Kidney glomerular epithelial cell (primary cell): ENCODE measurements at places on chromosomes 1 and 21.

GRCh38 chr1:152743371-152744145 lies 14.3 kb upstream of the KPRP start:
- no peak for DNase-seq

DNA sequence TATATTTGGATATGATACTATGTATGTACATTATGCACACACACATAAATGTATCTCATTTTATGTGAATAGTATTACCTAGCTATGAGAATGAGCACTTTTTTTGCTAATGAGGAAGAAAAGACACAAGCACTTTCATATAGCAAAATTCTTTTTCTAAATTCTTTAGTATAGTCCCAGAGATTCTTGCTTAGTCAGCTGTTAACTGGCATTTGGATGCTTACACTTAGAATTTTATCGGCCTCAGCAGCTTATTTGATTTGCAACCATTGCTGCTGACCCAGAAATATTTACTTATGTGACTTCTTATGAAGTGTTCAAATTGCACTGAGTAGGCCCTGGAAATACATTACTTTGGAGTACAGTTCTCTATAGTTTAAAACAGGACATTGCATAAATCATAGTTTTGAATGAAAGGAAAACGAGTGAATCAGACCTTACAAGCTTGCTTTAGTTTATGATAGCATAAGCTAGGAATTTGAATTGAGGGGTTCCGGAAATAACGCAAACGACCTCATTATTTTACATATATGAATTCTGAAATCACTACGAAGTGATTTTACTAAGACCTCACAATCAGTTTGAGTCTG lies 653.9 kb upstream of the NEGR1 start:
- DNase-seq = no peak

GRCh38 chr1:117928881-117929342 lies 509 bp downstream of the GDAP2 start:
- no peak for DNase-seq

DNA sequence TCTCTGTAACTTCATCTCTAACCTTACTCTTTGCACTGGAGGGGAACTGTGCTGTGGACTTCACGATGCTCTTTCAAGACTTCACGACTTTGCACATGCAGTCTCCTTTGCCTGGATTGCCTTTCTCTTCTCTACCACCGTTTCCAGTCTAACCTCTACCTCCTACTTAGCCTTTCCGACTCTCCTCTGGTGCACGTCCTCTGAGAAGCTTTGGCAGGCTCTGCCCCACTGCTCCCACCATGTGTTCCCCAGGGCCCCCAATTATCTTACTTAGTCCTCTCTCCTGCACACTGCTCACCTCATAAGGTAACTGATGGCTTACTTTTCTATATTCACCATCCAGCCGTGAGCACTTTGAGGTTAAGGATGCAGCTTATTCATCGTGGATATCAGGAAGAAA lies 101.7 kb upstream of the GJB5 start:
- DNase-seq = no peak

- DNase-seq = no peak
Observed at GRCh38 chr1:15758343-15758931, at the start of gene FBLIM1. TSS of gene FBLIM1 (plus strand) at chr1:15758795. CDS start at chr1:15764984, 6,189 bp downstream.

- no peak for DNase-seq
Observed at GRCh38 chr1:74205266-74205665, 7.2 kb downstream of the FPGT start.

- DNase-seq = no peak
Observed at GRCh38 chr1:111467865-111468716, 5.7 kb upstream of the C1orf162 start.

- no peak for DNase-seq
Observed at GRCh38 chr21:16420031-16420724, 690.4 kb downstream of the USP25 start.

- no peak for DNase-seq
Observed at GRCh38 chr1:184072376-184072775, 20.8 kb downstream of the TSEN15 start.

DNA sequence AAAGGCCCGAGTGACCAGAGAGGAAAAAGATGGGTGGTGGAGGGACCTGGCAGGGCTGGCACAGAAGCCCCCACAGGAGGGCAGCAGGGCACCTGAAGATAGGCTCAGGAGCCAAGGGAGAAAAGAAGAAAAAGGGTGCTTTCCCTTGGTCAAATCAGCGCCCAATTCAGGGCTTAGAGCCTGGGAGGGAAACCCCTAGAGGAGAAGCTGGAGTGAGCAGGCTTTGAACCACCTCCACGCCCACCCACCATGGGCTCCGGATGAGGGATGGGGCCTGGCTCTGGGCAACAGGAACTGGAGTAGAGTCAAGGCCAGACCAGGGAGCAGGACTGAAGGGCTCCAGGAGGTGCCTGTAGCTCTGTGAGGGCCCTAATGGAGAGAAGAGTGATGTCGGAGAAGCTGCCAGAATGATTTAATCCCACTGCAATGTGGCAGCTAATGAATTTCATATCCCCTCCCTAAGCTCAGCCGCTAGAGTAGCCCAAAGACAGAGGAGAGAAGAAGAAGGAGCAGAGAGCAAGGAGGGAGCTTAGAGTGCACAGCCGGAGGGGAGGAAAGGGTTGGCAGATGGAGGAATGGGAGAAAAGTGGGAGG lies 12.0 kb upstream of the PRELP start:
- DNase-seq = no peak

GRCh38 chr1:5796028-5796427 lies 196.2 kb downstream of the NPHP4 start:
- DNase-seq = no peak

DNA sequence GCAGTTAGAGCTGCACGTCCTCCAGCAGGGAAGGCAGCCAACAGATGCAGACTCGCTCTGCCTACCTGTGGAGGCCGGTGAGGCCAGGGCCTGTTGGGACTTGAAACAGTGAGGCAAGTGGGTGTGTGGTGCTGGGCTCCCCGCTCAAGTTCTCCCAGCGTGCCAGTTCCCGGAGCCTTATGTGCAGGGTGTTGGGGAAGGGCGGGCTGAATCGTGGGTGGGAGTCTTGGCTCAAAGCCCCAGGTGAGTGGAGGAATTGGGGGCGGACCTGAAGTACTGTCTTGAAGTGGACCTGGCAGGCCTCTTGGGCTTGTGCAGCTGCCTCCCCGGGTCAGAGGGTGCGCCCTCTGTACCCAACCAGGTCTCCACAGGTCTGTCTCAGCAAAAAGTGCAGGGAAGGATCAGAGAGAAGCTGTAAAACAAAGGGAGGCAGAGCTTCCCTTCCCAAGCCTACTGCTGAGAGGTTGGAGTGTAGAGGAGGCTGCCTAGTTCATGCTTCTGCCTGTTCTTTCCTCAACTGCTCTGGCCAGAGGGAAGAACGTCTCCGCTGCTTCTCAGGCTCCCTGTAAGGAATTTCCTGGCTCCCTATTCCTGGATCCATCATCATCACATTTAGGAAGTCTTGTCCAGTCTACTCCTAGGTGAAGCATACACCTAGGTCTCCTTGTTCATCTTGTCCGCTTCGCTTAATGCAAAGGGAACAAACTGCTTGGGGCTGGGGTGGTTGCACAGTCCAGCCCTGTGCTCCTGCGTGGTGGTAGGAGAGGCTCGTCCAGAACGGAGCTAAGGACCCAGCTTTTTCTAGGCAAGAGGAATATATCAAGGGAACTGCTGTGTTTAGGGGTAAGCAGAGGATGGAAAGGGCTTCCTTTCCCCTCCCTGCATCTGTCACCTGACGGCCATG lies 14.9 kb downstream of the UTP11 start:
- no peak for DNase-seq

DNA sequence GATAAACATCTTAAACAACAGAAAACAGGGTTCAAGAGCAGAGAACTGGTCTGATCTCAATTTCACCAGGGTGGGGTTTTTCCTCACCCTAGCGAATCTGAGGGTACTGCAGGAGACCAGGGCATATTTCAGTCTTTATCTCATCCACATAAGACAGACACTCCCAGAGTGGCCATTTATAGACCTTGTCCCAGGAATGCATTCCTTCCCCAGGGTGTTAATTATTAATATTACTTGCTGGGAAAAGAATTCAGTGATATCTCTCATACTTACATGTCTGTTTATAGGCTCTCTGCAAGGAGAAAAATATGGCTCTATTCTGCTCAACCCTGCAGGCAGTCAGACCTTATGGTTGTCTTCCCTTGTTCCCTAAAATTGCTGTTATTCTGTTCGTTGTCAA lies 84.1 kb downstream of the LYPLAL1 start:
- no peak for DNase-seq

DNA sequence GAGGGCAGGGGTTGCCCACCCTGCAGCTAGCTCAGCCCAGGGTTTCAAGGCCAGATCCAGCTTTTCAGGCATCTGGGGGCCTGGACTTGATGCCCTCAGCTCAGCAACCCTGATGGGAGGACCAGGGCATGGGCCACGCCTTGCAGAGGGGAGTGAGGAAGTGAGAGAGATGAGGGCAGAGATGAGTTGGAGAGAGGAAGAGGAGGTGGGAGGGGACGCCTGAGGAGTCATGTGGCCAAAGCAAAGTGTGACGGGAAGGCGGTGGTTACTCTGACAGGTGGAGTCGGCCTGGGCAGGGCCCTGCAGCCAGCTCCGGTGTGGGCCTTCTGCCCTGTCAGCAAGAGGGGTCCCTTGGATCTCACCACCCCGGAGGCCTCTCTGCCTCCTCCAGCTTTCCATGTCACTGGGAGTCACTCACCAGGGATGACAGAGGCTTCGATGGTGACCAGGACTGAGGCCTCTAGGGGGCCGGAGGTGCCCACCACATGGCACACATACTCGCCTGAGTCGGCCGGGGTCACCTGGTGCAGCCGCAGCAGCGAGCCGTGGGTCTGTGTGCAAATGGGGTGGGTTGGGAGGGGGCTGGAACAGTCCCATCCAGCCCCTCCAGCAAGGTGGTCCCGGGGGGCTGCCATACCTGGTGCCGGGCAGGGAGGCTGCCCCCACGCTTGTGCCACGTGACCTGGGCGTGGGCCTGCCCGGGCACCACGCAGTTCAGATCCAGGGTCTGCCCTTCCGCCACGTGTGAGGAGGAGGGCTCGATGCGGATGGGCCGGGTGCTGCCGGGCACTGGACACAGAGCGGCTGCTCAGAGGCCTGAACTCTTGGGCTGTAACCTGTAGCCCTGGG lies 40.4 kb downstream of the LDLRAD2 start:
- DNase-seq = no peak

DNA sequence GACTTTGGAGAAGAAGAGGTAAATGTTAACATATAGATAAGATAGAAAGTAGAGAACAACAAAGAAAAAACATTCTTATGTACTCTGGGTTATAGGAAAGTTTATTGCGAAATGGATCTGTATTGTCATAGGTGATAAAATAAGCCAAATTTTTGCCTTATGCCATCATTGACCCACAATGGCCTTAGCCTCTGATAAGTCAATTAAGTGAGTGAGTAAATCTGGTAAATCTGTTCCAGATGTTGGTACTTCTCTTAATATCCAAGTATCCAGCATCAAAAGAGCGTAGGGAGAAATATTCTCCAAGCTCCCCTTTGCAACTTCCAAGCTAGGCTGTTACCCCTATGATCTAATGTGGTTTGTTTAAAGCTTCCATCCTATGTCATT lies 38.3 kb upstream of the CLCA4 start:
- no peak for DNase-seq

DNA sequence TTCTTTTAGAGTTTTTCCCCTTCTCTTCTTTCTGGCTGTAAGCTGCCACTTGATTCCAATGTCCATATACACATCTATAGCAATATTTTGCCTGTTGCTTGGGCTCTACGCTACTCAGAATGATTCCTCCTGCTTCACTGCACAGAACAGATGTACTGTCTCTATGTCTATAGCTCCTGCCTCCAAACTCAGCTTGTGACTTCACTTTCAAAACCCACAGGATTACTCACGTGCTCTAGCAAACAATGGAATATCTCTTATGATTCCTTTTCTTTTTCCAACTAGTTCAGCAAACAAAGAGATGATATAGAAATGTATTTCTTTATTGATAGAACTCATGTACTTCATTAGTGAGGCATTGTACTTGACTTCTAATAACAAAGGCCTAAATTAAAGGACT lies 80.5 kb upstream of the SOX13 start:
- DNase-seq = peak; percentile 44

DNA sequence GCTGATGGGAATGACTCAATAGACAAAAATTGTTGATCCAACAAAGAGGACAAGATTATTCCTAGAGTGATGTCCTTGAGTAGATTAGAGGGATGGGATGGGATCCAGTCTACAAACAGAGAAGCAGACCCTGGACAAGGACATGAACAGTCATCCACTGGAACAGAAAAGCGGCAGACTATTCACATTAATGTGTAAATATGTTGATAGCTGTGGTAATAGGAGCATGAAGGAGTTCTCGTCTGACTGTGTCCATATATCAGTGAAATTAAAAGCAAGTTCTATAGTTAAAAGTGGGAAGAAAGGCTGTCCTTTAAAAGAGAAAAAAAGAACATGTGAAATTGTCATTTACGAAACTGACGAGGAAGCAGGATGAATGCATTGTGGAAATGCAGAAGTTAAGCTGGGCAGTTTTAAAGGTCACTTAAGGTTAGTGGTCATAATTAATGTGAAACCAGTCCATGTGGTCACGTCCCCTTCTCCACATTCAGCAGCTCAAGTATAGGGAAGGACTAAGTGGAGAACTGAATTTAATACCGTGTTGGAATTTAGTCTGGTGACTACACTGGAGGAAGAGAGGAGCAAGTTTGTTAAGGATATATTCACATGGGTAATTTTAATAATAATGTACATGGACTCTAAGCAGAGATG lies 62.1 kb downstream of the PIK3R3 start:
- DNase-seq = no peak

DNA sequence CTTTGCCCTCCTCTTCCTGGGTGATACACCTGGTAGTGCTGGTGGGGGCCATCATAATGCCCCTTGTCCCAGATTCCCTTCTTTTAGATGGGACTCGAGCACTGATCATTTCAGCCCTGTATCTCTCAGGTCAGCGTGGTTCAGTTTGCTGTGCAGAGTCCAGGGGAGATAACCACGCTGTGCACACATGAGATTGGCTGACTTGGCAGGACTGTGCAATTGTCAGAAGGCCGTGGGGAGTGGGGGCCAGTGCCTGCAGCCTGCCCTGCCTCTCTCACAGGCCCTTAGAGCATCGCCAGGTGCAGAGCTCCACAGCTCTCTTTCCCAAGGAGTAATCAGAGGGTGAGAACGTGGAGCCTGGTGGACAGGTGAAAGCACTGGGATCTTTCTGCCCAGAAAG lies 15.2 kb downstream of the EPHX1 start:
- DNase-seq = no peak

- DNase-seq = no peak
Observed at GRCh38 chr1:8572106-8572505, 245.3 kb downstream of the RERE start.

GRCh38 chr1:89671775-89672488 lies 39.0 kb downstream of the LRRC8C start:
- no peak for DNase-seq
